ENCODE measurements at places on chromosomes 2 and 18.

DNA sequence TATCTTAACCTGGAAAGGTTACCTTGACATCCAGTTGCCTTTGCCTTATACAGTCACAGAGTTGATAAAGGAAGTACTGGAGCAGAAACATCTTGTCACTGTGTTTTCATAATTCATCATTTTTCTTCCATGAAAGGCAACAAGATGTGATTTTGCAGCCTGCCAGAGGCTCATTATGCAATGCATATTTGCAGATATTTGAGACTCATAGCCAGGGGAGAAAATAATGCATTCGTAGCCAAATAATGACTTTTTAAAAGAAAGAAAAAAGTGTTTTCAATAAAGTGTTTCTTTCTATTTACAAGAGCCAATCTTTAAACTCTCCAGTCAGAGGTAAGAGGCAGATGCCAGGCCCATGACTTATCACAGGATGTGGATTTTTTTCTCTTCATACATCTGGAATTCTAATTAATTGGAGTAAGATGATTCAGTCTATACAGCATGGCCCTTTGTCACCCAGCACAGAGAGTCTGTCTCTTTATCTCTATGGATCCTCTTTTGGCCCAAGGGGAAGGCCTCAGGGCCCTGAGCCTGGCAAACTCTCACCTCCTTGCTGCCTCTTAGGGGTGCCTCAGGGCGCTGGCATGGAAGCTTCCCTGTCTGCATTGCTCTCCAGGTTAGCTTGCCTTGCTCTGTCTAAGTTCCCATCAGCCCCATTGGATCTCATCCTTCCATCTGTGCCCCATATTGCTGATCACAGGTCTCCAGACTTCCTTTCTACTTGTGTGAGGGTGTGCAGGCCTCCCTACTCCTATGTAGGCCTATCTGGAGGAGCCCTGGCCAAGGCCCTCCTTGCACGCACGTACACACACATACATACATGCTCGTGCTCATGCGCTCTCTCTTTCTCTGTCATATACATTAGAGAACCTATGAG lies 247.7 kb downstream of the TPGS2 start:
- DNase-seq: no peak

- no peak for DNase-seq
Observed at GRCh38 chr2:120452131-120452530, 106.2 kb downstream of the INHBB start.

DNA sequence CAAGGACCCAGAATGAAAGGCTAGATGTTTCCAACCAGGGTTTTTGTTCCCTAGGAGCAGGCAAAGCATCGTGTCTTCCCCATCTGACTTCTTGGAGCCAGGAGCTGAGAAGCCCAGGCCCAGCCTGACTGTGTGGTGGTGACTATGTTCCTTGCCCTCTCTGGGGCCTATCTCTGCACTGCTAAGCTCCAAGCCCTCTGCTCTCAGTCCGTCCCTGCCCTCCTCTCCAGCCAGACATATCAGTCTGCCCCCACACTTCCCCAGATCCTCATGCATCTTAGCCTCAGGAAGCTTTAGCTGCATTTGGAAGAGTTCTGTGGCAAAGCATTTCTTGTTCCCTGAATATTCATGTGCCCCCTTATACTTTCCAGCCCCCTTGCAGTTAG lies 196.6 kb downstream of the CYP26B1 start:
- no peak for DNase-seq

DNA sequence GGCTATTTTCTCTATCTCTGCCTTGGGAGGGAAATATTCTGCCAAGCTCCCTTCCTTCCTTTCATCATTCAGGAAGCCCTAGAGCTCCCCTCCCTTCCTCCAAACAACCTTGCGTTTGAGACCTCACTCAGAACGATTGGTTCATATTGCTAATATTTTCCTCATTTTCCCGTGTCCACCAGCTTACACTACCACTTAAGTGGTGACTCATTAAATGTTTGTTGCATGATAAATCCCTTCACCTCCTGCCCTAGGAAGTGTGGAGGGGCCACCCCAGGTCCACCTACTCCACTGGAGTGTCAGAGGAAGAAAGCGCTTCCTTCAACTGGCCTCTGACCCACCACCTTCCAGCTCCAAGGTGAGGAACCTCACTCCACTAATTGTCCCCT lies 2.3 kb upstream of the LPIN2 start:
- no peak for DNase-seq

GRCh38 chr2:27572439-27572838 lies 10.4 kb upstream of the ZNF512 start:
- no peak for DNase-seq

DNA sequence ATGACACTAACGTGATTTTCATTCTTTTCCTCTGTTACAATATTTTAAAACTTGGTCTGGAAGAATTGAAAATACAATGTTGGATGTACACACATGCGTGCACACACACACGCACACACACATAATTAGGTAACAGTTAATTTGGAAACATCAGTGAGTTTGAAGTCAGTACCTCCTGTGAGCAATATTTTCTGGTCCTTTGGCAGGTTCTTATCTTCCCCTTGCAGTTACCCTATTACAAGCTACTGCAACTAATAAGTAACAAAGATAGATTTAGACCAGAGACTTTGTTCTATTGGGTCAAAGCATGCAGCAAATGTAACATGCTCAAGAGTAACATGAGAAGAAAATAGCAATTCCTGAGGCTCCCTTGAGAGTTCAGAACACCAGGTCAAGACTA lies 73.3 kb downstream of the ZNF385B start:
- DNase-seq: no peak

GRCh38 chr2:164681009-164681408 lies 59.7 kb upstream of the GRB14 start:
- no peak for DNase-seq

DNA sequence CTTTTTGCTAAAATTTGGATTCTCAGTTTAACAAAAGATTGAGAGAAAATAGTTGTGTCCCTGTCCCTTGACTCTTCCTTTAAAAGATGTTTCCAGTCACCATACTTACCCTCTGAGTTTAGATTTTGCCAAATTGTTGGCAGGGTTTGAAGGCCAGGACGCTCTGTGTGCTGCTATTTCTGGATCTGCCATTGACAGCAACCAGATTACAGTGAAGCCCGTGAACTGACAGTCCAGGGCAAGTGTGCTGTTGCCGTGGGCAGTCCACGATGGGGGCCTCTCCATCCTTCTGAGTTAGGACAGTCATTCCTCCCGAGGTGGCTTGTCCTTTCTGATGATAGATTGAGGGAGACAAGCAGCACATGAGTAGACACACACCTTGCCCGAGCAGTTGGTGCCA lies 89.9 kb downstream of the PTPRM start:
- no peak for DNase-seq

DNA sequence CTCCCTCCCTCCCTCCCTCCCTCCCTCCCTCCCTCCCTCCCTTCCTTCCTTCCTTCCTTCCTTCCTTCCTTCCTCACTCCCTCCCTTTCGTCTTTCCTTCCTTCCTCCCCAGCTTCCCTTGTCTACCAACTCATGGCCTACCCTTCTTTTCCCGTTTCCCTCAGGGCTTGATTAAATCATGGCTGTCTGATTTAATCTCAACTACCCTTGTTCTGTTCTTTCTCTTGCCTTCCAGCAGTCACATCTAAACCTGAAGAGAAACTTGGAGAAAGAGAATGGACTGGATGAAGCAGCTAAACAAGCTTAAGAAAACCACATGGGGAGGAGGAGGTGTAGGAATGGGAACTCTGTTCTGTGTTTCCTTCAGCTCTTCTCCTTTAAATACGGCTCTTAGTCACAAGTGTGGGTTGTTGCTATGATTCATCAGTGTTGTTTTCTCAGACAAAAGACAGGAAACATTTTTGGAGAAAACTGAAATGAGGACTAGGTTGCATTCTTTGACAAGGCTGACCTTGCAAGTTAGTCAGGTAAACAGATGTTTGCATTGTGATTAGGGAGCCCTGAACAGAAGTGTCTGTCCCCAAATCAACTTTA lies 177.9 kb downstream of the LRRTM1 start:
- DNase-seq: no peak

DNA sequence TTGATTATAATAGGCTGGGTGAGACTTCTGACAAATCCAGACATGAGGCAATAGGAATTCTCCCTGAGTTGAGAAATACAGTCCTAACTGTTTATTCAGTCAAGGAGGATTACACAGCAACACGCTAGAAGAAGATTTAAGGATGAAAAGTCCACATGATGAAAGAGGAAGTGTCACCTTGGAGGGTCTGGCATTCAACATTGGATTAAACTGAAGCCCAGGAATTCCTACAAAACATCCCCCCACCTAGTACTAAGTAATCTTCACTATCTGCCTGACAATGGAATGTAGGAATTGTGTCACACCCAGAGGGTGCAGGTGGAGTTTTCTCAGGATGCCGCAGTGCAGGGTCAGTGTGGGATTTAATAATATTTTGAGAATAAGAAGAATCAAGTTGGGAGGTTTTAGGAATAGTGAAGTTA lies 142.4 kb downstream of the SOCS6 start:
- no peak for DNase-seq

- no peak for DNase-seq
Observed at GRCh38 chr2:67842375-67842959, 220.3 kb downstream of the C1D start.

DNA sequence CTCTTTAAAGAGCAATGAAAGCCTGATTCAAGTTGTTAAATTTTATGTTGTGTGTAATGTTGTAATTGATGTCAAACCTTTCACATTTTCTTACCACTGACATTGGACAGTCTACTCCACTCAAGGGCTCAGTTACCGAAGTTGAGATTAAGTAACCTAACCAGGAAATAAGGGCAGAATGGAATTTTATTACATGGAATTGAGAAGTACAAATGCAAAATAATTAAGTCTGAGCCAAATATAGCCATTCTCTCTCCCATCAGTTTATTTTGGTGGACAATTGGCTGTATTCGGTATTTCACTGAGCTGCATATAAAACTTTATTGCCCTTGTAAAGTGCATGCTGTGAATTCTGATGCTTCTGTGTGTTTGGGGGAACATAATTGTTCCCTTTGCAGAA lies 231.5 kb downstream of the TTC32 start:
- DNase-seq: no peak

DNA sequence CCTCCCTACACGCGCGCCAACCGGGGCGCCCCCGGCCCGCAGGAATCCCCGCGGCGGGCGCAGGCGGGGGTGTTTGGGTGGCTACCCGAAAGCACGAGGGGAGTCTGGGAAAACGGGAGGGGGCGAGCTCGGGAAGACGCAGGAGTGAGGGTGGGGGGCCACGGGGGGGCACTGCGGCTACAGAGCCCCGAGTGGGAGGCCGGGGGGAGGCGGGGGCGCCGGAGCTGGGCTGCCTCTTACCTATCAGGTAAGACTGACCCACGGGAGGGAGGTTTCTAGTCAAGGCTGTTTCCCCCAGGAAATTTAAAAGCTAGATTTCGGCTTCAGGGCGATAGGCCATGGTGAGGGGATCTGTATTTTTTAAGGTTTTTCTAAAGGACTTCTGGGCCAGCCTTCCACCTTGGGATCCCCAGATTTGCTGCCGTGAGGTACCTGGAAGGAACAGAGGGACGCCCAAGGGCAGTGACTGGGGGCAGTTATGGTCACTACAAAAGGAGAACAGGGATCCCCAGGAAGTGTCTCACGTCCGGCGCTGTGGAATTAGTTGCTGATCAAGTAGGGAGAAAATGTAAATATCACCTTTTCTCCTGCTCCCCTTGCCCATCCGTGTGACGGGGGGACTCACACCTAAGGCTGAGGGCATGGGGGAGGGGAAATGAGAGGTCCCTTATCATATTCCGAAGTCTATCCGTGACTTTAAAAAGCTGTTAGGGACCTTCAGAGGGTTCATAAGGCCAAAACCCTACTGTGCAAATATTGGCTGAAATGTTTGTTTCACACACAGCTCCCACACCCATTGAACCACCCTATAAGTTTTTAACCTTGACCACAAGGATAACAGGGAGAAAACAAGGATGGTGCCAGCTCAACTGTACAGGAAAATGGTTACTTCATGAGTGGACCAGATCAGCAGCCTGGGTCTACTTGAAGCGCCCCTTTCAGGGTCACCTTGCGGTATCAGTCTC lies 638 bp upstream of the IRS1 start:
- DNase-seq: no peak

GRCh38 chr2:37173741-37174140 lies 14.7 kb downstream of the SULT6B1 start:
- no peak for DNase-seq

GRCh38 chr18:36200354-36200771 lies 13.1 kb downstream of the MOCOS start:
- DNase-seq: no peak

DNA sequence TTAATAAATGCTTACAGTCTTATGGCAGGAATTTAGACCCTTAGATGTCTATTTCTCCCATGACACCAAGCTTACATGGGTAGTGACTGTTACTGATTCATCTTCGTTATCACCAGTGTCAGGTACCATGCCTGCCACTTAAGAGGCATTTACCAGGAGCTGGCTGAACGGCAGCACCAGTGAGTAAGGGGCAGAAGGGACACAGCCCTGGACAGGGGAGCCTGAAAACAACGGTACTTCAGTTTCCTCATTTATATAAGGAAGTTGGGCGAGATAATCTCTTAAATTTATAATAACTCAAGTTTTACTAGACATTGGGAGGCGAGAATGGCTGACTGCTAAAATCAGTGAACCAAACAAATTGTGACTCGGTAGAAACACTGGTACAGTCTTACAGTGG lies 1.2 kb downstream of the COA5 start:
- no peak for DNase-seq

GRCh38 chr2:71789556-71790204 lies 336.3 kb downstream of the DYSF start:
- no peak for DNase-seq

DNA sequence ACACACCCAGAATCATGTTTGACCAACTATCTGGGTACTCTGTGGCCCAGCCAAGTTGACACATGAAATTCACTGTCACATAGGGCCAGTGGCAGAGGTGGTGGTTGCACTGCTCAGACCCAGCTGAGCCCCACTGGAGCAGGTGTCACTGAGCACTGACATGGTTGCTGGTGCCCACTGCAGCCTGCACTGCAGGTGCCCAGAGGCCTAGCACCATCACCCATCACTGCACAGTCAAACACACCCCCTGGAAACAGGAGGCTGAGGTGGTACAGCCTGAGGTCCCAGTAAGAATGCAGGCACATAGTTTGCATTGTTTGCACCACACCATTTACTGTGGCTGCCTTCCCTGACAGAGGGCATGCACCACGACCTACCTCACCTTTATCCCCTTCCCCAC lies 278.7 kb upstream of the MGAT5 start:
- DNase-seq: no peak

DNA sequence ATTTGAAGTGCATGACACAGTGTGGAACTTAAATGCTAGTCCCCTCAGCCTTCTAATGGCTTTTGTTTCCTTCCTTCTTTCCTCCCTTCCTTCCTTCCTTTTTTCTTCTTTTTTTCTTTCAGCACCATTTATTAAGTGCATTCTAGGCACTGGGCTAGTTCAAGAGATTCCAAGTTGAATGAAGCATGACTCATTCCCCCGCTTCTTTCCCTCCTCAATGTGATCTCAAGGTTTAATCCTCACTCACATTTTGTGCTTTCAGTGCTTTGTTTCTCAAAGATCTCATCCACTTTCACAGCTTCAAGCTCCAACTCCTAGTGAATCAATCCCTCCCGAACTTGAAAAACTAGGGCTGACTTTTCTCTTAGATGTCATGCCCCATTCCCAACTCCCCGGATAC lies 90.1 kb downstream of the LBH start:
- DNase-seq: no peak

GRCh38 chr2:190318931-190319554 lies 583 bp downstream of the HIBCH start:
- no peak for DNase-seq

Measured in stimulated activated CD4-positive, alpha-beta T cell treated with anti-CD3 and anti-CD28 coated beads, Interleukin-1b, Interleukin-23, amount 100 ng/mL, for 24 hours (primary cell).